Hematopoietic multipotent progenitor cell treated with erythropoietin and hydrocortisone succinate and interleukin-3 and kit ligand, for 17 days (in vitro differentiated cells): ENCODE measurements at places on chromosomes 11 and 22.

DNA sequence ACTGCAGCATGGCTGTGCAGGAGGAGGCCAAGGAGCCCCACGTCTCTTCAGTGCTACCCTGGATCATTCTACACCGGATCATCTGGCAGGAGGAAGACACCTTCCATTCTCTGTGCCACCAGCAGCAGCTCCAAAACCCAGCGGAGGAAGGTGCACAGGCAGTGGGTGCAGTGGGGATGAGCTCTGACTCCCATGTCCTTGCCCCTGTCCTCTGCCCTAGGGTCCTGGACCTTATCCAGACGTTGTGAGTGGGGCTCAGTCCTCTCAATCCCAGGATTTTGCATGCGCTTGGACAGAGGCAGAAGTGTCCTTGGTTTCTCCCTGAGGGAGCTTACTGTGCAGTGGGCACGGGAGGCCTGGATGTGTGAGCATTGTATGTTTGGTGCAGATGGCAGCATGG lies 61.3 kb downstream of the CABIN1 start:
- DNase-seq: no peak

DNA sequence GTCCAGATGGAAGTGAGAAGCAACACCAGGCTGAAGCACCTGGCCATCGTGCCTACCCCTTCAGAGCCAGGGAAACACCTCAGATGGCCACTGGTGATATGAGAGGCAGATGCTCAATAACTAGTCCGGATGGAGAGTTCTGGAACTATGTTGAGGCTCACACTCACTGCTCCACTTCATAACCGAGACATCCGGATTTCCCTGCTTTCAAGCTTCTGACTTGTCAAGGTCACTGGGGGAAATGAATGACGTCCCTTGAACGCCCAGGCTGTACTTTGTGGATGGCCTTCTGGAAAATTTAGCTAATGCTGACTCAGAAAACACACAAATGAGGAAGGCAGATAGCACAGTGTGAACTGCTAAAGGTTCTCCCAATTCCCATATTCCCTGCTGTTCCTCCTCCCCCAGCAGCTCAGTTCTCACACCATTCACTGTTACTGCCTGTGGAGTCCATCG lies at the start of gene LYVE1:
Gene LYVE1 (minus strand): TSS at position 180 of the 456 bp plus-strand sequence. CDS start 133 bp downstream, at position 47.
- no peak for DNase-seq

DNA sequence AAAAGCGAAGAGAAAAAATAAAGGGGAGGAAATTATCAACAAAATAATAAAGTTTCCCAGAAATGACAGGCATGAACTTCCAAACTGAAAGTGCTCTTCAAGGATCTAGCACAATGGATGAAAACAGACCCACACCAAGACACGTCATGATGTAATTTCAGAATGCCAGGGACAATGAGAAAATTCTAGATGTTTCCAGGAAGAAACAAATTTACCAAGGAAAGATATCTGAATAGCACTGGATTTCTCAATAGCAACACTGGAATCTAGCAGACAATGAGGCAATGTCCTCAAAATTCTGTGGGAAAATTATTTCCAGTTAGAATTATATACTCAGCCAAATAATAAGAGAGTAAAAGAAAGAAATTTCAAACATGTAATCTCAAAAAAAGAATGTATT lies 46.0 kb downstream of the DENND5A start:
- no peak for DNase-seq

DNA sequence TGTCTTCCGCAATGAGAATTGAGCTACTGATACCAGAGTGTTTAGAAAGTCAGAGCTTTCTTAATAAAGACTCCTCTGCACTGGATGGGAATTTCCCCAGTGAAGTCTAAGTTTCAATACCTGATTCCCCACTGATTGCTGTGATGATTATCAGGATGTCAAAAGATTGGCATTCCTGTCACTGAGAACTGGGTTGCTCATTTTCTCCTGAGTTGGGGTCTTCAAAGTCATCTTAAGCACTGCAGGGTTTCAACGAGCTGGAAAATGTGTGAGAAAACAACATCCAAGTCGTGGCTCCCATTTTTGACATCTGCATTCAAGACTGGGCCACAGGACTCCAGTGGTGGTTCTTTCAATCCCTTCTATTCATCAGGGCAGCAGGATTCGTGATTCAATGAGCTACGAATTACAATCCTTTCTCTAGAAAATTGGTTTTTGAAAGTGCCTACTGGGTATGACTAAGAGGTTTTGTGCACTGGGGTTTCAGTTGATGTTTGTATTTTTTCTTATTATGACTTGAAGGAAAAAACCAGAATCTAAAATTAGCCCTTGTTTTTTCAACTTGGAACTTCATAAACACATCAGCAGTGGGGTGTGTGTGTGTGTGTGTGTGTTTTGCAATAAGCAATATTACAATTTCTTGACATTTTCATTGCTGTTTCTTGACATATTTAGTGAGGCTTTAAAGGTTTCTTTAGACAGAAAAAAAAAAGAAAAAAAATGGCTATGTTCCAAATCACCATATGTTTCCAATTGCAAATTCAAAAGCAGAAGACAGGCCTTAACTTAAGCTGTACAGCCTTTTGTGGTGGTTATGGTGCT lies 233.0 kb downstream of the FAM76B start:
- DNase-seq: no peak

GRCh38 chr11:86580535-86580934 lies 91.9 kb downstream of the ME3 start:
- no peak for DNase-seq

DNA sequence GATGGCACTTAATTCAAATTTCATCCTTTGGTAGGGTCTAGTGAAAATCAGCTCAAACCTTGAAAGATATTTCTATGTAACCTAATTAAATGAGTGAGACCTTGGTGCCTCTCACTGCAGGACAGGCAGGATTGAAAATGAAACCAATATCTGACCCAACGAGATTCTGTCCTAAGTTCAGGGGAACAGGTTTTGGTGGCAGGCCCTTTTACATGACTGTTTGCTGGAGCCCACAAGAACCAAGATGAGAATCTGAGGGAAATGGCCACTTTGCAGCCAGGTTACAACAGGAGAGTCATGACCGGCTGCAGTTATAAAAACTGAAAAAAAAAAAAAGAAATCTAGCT lies 130.2 kb downstream of the TRIM44 start:
- DNase-seq: no peak
